ENCODE measurements at places on chromosomes 5 and 9. TPM values are rescaled to one million over a fixed set of nuclear protein-coding genes. Genes with fewer than 3 reads are reported as not detected.

PTPDC1 gene
- 23.7 TPM for polyA plus RNA-seq

LRRC26 gene
- polyA plus RNA-seq = 2.2 TPM

PCDHAC2 gene
- 9.3 TPM for polyA plus RNA-seq

MEF2C gene
- 30.2 TPM for polyA plus RNA-seq

CDC42SE2 gene
- polyA plus RNA-seq = 48.7 TPM

HSPB3 gene
- not detected for polyA plus RNA-seq

ISL1 gene
- 27.6 TPM for polyA plus RNA-seq

ARHGEF39 gene
- polyA plus RNA-seq = 0.51 TPM

CD14 gene
- 1.5 TPM for polyA plus RNA-seq

FBP2 gene
- not detected for polyA plus RNA-seq

PCDHB10 gene
- polyA plus RNA-seq = 8.7 TPM

Data from neural cell (in vitro differentiated cells).